GM23338 (cell line): ENCODE measurements at places on chromosomes 11 and 22. TPM values are rescaled to one million over a fixed set of nuclear protein-coding genes. Genes with fewer than 3 reads are reported as not detected.
A peak's percentile ranks its signal among the peaks of the same experiment; 100 is the strongest.

DNA sequence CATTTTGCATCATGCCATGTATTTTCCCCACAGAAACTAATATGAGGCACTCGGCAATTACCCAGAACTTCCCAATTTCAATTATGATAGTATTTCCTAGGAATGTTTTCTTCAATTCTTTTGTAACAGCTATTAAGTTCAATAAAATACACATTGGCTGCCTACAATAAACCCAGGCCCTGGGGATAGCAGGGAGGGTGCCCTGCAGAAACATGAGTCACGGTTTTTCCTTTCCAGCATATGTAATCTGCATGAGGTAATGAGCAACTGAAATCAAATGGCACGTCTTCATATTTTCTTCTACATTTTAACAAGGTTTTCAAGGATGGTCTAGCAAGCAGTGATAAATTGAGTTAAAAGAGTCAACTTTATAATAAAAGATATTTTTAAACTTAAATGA is 32.0 kb downstream of the GUCY1A2 start:
- no peak for DNase-seq

- no peak for DNase-seq
Measured at GRCh38 chr11:102972853-102973252, 17.3 kb upstream of the MMP13 start.

DNA sequence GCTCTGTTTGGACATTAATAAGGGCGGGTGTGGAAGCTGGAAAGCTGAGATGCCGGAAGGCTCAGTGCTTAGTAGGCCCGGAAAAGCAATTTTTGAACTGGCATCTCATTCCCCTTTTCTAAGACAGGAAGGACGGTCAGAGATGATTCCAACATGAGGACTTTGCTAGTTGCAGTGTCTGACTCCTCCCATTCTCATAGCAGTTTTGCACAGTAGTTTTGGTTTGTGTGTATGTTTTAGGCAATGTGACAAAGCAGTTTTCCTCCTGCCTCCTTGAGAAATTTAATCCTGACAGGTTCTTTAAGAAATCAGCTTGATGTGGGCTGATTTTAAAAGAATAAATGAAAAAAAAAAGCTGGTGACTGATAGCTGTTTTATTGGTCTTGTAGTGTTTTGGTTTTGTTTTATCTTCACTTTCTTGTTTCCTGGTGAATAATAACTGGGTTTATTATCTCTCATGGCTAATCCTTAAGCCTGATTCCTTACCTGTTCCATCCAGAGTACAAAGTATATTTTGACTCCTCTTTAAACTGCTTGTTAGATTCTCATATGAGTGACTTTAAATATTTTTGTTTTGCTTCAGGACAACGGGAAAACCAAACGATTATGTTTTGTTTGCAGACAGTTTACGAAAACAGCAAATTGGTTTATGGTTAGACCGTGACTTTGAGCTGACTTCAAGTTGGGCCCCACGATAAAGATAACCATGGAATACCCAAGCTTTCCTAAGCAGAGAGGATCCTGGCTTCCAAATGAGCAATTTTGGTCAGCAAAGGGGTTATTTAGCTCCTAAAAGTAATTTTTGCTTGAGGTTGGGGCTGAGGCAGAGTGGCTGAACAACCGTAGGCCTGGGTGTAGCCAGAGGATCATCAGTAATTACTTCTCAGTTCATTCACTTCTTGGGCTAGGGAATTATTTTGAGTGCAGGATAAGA is 3.4 kb downstream of the PTPRJ start:
- DNase-seq: no peak

- no peak for DNase-seq
Measured at GRCh38 chr11:133971881-133972280, 15.1 kb upstream of the IGSF9B start.

DNA sequence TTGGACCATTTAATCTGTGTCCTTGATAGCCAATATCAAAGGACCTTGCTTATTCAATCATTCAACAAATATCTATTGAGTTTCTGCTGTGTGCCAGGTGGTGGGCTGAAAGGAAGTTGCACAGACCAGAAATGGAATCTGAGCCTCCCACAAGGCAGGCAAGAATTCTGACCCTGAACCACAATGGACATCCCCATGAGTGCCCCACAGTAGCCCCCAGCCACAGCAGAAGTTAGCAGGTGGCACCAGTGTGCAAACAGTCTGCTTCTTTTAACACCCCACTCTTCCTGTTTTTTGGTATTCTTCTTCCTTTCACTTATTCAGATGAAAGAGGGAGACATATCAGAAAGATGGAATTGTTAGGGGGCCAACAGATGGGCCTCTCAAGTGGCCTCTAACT is 12.2 kb upstream of the SERPING1 start:
- DNase-seq: no peak

DNA sequence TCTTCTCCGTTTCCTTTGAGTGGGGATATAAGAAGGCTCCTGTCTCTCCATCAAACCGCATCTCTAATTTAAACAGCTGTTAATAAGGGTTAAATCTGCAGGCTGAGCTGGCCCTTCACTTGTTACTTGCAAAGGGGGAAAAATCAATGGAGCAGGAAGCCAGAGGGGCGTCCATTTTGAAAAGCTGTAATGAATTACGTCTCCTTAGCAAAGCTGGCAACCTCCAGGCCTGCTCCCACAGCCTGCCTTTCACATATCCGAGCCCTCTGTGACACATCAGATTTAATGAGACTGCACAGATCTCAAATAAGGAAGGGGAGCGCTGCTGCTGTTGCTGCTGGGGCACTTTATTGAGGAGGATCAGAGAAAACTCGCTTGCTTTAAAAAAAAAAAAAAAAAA is 320.8 kb downstream of the BLID start:
- no peak for DNase-seq

DNA sequence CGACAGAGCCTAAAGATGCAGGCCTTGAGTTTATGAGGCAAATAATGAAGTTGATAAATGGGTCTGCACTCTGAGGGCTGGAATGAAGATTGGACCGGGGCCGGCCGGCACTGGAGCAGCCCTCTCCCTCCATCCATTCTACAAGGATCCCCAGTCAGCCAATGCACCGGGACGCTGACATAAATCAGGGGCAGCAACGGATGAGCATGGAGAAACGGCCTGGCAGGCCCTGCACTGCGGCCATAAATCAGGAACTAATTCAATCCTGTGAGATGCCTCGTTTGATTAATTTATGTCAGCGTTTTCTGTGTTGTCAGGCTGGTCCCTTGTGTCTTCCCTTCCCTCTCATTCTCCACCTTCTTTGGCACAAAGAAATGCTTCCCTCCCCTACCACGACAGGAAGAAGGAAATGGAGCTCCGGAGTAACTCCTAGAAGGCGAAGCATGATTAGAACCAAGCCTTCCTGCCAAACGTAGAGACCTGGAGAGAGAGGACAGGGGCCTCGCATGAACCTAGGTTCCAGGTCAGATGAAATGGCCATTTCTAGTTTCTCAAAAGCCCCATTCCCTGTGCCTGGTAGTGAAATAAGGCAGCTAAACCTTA is 358.4 kb downstream of the OPCML start:
- no peak for DNase-seq

GRCh38 chr11:5204787-5205186 is 4.3 kb upstream of the OR51V1 start:
- peak; percentile 81 for DNase-seq

DNA sequence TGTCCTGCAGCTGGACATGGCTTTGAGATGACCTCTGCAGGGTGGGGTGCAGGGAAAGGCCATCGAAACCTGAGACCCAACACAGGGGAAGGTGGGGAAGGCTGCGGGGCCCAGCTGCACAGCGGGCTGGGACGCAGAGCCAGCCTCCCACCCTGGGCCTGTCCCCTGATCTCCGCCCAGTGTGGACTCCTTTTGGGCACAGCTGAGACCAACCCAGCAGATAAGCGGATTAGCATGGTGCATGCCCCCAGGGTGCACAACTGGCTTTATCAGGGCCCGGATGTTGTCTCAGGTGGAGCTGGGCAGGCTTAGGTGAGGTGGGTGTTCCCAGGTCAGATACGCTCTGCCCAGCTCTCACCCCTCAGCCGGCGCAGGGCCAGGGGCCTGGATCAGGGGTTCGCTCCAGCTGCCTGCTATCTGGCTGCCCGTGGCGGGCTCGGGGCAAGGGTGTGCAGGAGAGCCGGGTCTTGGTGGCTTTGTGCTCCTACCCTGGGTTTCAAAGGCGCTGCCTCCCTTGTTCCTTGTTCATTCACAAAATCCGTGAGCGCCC is 28.1 kb upstream of the MUC5AC start:
- DNase-seq: no peak

GRCh38 chr11:102306817-102307726 is 10.2 kb upstream of the BIRC3 start:
- DNase-seq: no peak

- DNase-seq: peak; percentile 10
Measured at GRCh38 chr11:104858882-104859775, 39.1 kb downstream of the CASP12 start.

GRCh38 chr11:36452961-36453360 is 57.1 kb downstream of the TRAF6 start:
- no peak for DNase-seq

- peak; percentile 92 for DNase-seq
Measured at GRCh38 chr11:31106968-31107576, 262.5 kb downstream of the DCDC1 start.

DNA sequence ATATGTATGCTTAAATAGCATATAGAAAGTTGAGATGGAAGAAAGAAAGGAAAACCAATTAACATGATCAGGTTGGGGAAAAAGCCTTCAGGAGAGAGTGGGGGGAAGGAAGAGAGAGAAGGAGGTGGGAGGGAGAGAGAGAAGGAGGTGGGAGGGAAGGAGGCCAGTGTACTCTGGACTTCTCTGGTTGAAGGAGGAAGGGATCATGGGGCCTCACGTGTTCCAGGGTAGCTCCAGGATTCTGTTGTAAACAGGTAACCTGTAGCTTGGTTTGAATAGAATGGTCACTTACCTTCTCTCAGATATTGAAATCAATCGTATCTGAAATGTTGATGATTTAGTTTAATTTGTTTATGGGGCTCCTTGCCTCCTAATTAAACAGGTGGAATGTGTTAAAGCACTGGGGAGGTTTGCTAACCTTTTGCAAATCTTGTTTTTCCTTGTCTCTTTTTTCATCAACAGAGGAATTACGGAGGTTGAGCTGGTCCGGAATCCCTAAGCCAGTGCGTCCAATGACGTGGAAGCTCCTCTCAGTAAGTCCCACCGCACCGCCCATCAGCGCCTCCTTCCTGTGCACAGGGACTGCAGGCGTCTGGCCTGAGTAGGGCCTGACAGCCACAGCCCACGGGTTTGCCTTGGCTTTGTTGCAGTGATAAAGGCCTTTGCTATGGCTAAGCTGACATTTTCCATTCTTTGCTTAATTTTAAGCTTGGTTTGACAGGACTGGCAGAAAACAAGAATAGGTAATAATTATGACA is 115.9 kb downstream of the TBC1D22A start:
- DNase-seq: peak; percentile 52

DNA sequence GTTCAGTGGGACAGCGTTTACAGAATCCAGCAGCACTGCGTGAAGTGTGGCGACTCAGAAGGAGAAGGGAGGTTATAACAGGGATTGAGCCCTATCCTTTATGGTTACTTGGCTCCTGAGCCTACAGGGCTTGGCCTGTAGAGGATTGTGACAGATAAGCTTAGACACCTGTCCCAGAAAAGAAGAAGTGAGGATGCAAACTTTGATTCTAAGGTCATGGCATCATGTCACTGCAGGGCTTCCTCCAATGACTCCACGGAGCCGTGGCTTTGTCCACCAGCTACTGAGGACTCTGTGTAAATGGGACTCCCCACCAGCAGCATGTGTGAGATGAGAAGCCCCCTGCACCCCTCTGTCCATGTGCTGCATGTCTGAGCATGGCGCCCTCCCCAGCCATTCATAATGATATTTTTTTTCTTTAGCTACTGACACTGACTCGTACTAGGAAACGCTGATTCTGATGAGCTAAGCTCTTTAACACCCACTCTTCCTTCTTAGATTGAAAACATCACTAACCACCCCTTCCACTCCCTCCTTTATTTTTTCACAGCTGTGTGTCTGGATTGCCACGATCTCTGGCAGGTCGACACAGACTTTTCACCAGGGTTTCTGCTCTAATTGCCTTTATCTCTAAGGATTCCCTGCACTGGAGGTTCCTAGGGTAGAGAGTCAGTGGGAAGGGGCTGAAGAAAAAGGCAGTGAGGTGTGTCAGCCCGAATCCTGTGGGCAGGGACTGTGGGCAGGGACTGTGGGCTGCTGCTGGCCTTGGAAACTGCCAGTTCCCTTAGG is 65.5 kb upstream of the TTC12 start:
- DNase-seq: no peak

DNA sequence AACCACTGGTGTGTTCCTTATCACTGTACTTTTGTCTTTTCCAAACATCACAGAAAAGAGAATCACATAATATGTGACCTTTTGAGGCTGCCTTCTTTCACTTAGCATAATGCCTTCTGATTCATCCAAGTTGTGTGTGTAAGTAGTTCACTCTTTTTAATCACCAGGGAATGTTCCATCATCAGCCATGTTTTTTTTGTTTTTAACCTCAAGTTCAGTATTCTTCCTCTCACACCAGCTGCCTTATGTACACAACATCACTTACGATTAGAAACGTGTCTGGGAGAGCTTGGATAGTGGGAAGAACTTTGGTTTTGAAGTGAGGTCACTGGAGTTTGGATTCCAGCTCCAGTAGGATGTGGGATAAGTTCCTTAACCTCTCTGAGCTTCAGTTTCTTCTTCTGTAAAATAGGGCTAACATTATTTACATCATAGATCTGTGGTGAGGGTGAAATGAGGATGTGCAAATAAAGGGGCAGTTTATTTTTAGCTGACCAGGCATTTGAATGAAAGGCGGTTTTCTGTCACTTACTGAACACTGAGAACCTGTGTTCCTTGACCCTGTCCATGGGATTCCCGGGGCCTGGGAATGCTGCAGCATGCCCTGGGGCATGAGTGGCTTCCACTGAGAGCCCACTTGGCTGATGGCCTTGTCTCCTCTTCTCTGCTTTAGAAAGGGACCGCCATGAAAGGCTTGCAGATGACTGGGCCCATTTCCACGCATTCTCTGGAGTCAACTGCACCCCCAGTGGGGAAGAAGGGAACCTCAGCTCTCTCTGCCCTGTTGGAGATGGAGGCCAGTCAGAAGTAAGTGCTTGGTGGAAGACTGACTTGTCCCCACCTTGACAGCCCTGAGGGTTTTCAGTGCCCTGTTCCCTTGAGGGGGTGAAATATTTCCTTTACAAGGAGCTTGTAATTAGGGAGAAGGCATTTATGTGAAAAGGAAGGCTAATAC is 92.6 kb downstream of the DEPDC5 start:
- DNase-seq: peak; percentile 49

- DNase-seq: no peak
Measured at GRCh38 chr11:120141768-120142423, 4.0 kb upstream of the TRIM29 start.

DNA sequence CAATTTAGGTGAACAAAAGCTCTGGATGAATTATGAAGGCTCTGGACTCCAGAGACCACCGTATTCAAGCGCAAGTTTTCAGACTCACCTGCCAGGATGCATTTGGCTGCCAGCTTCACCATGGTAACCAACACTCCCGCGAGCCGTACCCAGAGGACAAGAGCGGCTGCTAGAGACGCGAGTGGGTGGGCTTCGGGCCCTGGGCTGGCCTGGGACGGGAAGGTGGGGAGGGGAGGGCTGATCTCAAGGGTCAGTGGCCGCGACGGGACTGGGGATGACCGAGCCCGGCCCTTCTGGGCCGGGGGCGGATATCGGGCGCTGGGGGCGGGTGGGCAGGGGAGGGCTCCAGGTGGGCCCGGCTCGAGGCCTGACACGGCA is 344 bp downstream of the IFT27 start:
- peak; percentile 45 for DNase-seq

Gene CRYAB
- polyA plus RNA-seq: 8.4 and 9.6 TPM in 2 replicates

Gene TRIM49
- polyA plus RNA-seq: 0.12 TPM in 1 of 2 replicates, not detected in the other

Gene CCDC88B
- 5.9 and 6.8 TPM in 2 replicates for polyA plus RNA-seq

Gene PAX6
- polyA plus RNA-seq: 0.24 and 0.45 TPM in 2 replicates

Gene MRPL23
- 84.7 and 92.0 TPM in 2 replicates for polyA plus RNA-seq

Gene GRK3
- polyA plus RNA-seq: 6.0 and 6.4 TPM in 2 replicates

Gene TMEM134
- polyA plus RNA-seq: 64.7 and 69.2 TPM in 2 replicates

Gene PGA3
- 0.37 TPM in 1 of 2 replicates, not detected in the other for polyA plus RNA-seq

Gene ARL2
- polyA plus RNA-seq: 216 and 236 TPM in 2 replicates

Gene KRTAP5-8
- not detected in 2 replicates for polyA plus RNA-seq
